ENCODE measurements at places on chromosomes 1 and 21. TPM values are rescaled to one million over a fixed set of nuclear protein-coding genes. Genes with fewer than 3 reads are reported as not detected.

Gene ELF3
- total RNA-seq: 0.04 TPM

Gene TBX19
- 0.32 TPM for total RNA-seq

Gene FCRL1
- not detected for total RNA-seq

Gene ETV3L
- not detected for total RNA-seq

Gene LYPLA2
- total RNA-seq: 75.3 TPM

Gene C8A
- total RNA-seq: not detected

All from foreskin keratinocyte (primary cell).